ENCODE measurements at places on chromosomes 4 and X. TPM values are rescaled to one million over a fixed set of nuclear protein-coding genes. Genes with fewer than 3 reads are reported as not detected.

ZNF81 gene
- total RNA-seq = 6.4 TPM

GRCh38 chr4:76053730-76054129 lies 17.9 kb upstream of the CXCL11 start:
- H3K4me3 ChIP-seq = no peak overlapping the region
- no peak for DNase-seq
- H3K4me1 ChIP-seq = peaks cover 37% of the 10 kb centered on the region
- H3K36me3 ChIP-seq = no peaks in the 10 kb centered on the region
- no peak overlapping the region for H3K27ac ChIP-seq

ARHGAP6 gene
- not detected for total RNA-seq

BEX5 gene
- total RNA-seq = 5.2 TPM

DNA sequence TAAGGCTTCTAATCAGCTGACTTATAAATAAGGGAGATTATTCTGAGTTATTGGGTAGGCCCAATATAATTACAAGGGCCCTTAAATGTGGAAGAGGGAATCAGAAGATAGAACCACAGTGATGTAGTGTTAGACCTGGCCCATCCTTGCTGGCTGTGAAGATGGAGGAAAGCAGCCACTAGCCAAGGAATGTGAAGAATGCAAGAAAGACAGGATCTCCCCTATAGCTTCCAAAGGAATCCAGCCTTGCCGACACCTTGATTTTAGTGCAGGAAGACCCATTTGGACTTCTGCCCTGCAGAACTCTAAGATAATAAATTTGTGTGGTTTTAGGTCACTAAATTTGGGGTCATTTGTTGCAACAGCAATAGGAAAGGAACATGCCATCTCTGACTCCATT lies 150.6 kb downstream of the SPATA18 start:
- H3K4me1 ChIP-seq = no peaks in the 10 kb centered on the region
- H3K36me3 ChIP-seq = no peaks in the 10 kb centered on the region
- H3K4me3 ChIP-seq = no peak overlapping the region
- H3K27me3 ChIP-seq = no peaks in the 10 kb centered on the region

GRCh38 chrX:109842611-109843010 lies 109.6 kb upstream of the ACSL4 start:
- H3K27me3 ChIP-seq = no peaks in the 10 kb centered on the region
- no peak overlapping the region for H3K4me3 ChIP-seq
- H3K27ac ChIP-seq = no peak overlapping the region
- H3K36me3 ChIP-seq = no peaks in the 10 kb centered on the region
- DNase-seq = no peak

DNA sequence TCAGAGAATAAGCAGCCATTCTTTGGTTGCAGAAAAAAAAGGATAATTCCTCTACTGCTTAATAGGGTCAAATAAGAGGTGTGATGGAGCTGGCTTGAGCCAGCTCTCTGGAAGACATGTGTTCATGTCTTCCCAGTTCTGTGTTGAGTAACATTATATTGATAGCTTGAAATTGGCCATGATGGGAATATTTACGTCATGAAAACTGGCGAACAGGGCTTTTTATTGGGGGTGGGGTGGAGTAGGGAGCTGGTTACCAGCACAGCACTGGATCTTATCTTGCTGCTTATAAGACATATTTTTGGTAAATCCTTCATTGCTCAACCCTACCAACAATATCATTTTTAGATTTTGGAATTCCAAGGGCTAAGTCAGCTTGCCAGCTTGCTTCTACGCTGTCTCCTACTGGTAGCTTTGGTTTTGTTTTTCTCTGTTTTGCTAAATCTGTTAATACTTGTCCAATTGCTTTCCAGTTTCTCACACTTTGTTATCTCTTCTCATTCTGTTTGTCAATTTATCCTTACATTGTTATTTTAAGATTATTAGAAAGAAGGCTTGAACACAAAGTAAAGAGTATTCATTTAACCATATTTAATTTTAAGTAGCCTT lies 25.3 kb upstream of the GBA3 start:
- no peak overlapping the region for H3K27ac ChIP-seq
- no peaks in the 10 kb centered on the region for H3K36me3 ChIP-seq
- H3K4me3 ChIP-seq = no peak overlapping the region

DNA sequence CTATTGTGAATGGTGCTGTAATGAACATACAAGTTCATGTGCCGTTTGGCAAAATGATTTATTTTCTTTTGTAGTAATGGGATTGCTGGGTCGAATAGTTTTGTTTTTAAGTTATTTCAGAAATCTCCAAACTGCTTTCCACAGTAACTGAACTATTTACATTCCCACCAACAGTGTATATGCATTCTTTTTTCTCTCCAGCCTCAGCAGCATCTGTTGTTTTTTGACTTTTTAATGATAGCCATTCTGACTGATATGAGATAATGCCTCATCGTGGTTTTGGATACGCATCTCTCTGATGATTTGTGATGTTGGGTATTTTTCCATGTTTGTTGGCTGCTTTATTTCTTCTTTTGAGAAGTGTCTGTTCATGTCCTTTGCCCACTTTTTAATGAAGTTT lies 246.3 kb upstream of the ADGRL3 start:
- no peaks in the 10 kb centered on the region for H3K27me3 ChIP-seq
- no peak for DNase-seq
- H3K36me3 ChIP-seq = no peaks in the 10 kb centered on the region

DNA sequence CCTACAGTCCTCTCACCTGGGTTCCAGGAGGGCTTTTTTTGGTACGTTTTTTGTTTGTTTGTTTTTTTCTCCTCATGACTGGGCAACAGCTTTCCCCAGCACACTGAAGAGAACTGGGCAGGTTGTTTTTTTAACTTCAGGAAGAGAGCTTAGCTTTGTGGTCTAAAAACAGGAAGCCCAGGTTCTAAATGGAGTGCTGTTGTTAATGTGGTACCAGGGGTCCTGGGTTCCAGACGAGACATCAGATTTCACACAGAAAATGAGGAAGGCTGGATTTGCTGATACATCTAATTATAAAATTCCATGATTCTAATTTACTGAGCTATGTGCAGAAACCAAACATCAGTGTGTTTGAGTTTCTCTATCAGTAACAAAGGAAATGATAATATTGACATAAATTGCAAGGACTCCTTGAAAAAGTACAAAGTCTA lies 4.2 kb downstream of the MYOZ2 start:
- H3K4me3 ChIP-seq = no peak overlapping the region
- H3K27ac ChIP-seq = no peak overlapping the region
- no peak for DNase-seq
- no peaks in the 10 kb centered on the region for H3K27me3 ChIP-seq
- H3K36me3 ChIP-seq = no peaks in the 10 kb centered on the region

GRCh38 chr4:138892483-138893407 lies 122.8 kb upstream of the NOCT start:
- H3K27me3 ChIP-seq = peaks cover 25% of the 10 kb centered on the region
- DNase-seq = no peak
- no peak overlapping the region for H3K27ac ChIP-seq
- peaks cover 7% of the 10 kb centered on the region for H3K4me1 ChIP-seq
- H3K4me3 ChIP-seq = no peak overlapping the region
- H3K36me3 ChIP-seq = no peaks in the 10 kb centered on the region

DNA sequence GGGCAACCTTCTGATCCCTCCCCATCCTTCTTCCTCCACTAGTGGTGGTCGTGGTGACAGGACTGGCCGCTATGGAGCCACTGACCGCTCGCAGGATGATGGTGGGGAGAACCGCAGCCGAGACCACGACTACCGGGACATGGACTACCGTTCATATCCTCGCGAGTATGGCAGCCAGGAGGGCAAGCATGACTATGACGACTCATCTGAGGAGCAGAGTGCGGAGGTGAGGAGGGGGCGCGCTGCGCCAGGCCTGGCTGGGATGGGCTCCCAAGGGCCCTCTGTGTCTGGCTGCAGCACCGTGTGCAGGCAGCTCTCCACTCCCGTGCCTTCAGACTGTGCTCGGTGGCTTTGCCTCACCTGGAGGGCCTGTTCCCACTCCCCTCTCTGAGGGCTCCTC lies 24.3 kb downstream of the RBM10 start:
- peaks cover 29% of the 10 kb centered on the region for H3K36me3 ChIP-seq
- no peaks in the 10 kb centered on the region for H3K27me3 ChIP-seq
- no peaks in the 10 kb centered on the region for H3K4me1 ChIP-seq
- no peak overlapping the region for H3K4me3 ChIP-seq

All from activated CD4-positive, alpha-beta memory T cell treated with anti-CD3 and anti-CD28 coated beads, Interleukin-2, amount 10 ng/mL, durations not matched to agents 7 days and 5 days (primary cell).